AML-193 (cell line): ENCODE measurements at places on chromosomes 13 and 19.

DNA sequence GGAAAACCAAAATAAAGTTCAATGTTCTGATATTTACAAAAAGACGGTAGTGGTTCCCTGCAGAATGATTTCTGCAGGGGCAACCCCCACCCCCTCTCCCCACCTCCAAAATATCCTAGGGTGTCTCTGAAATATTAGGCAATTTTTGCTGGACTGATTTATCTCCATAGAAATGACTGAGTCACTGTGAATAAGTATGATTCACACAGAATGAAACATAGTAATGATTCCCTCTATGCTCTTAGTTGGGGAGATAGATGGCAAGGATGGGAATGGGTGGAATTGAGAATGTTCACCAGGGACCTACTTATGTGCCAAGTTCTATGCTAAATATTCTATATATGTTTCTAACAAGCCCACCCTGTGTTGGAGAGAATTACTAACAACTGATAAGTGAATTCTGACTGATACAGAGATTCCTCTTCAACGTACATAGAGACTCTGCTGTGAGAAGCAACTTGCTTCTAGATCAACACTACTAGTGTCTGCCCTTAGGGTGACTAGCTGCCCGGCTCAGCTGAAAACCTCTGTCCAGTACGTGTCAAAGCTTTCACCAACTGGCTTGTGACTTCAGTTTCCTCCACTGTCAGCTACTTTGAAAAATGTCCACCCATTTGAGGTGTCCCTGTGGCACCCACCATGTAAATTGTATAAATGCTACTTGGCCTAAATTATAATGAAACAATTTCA, 38.4 kb upstream of the RAP2A start:
- no peak for DNase-seq

DNA sequence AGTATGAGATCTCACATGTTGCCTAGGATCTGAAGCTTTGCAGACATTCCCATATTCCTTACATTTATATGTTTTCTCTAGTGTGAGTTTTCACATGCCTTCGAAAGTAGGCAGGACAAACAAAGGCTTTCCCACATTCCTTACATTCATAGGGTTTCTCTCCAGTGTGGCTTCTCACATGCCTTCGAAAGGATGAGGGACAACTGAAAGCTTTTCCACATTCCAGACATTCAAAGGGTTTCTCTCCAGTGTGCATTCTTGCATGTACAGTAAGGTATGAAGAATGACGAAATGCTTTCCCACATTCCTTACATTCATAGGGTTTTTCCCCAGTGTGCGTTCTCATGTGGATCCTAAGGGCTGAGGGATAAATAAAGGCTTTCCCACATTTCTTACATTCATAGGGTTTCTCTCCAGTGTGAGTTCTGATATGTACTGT, 14.2 kb downstream of the ZNF699 start:
- DNase-seq: no peak

DNA sequence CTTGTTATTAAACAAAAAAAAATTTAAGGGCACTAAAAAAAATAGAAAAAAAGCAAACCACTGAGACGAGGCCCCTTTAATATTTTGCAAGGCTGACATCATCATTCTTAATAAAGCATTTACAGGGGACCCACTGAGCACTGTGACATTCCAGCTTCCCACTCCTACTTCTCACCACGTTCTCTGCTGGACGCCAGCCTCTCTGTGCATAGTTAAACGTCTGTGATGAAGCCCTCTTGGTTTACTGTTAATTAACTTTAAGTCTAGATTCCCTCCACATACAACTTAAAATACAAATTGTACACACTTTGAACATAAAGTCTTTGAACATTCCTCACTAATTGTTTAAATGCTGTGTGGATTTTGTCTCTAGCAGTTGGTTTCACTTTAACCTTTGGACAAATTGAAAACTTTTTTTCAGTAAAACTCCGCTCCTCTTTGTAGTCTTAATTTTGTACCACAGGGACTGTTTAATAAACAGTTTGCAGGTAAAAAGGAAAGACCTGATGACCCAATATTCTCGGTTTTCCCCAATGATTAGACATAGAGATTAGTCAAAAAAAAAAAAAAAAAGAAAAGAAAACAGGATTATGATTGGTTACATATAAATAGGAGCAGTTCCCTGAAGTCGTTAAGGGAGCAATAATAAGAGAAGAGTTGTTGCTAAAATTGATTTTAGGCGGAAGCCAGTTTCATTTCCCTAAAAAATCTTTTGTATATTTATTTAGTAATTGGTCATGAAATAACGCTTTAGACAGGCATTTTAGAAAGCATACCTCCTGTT, 219.8 kb downstream of the MZT1 start:
- DNase-seq: no peak

DNA sequence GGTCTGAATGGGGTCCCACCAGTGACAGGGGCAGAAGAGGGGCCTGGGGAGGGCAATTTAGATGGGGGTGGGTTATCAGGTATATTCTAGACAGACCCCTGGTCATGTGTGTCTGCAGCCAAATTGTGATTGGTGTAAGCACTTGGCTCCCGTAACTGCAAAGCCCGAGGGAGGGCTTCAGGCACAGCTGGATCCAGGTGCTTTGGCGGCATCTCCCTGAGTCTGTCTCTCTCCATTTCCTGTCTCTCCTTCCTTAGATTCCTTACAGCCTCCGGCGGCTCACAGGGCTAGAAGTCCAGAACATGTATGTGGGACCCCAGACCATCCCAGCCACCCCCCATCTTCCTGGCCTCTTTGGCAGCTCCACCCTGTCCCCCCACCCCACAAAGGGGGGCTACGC, 31.4 kb downstream of the DHX34 start:
- DNase-seq: no peak

DNA sequence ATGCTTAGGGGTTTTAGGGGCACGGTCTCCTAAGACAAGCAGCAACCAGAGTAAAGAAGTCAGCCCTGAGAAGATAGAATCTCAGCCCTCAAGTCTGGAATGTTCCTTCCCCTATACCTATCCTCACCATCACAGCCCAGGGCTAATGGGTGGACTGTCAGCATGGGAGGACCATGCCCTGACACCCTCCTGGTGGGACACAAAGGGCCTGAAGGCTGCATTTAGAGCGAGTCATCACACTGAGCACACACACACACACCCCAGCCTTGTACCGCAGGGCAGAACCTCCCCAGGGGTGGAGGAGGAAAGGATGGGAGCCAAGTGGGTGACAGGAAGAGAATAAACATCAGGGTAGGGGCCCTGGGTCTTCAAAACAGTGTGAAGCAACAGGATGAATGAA, 174.8 kb upstream of the SERP2 start:
- DNase-seq: no peak

DNA sequence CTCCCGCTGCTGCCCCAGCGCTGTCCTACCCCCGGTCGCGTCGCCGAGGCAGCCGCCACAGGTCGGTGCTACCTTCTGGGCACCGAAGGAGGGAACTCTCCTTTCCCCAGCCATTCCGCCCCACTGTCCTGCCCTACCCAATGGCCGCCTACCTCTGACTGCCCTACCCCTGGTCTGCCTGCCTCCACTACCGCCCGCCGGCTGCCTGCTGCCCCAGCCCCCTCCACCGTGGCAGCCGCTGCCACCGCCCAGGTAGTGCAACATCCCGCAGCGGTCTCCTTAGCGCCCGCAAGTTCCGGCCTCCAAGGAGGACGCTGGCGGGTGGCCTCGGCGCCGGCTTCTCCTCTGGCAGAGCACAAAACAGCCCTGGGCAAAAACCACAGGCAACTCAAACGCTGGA, 1303.1 kb downstream of the UQCRFS1 start:
- DNase-seq: no peak

- DNase-seq: no peak
These were observed 50.4 kb downstream of the SACS start for GRCh38 chr13:23383151-23383550.

DNA sequence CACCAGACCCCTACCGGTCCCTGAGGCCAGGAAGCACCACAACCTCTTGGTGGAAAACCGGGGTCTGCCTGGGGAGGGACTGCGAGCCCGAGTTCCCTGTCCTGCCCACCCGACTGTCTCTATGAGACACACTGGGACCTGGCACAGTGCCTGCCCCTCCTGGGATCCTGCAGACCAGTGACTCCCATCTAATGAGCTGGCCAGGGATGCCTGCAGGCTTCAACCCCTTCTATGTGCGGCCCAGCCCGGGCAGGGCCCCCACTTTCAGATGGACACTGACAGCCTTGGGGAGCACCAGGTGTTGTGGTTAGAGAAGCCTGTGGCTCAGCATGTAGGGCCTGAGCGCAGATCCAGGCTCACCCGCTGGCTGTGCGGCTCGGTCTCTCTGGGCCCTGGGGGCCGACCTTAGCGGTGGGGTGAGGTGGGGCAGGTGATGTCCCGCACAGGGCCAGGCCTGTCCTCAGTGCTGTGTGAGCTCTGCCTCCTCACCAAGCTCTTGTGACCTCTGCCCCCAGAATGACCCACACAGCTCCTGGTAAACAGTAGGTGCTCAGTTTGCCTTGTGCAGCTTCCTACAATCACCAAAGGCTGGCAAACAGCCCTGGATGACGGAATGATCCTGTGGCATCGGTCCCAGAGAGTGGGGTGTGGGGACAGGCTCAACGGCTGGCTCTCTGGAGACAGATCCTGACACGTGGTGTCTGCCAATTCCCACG, 17.9 kb upstream of the CACTIN start:
- no peak for DNase-seq

DNA sequence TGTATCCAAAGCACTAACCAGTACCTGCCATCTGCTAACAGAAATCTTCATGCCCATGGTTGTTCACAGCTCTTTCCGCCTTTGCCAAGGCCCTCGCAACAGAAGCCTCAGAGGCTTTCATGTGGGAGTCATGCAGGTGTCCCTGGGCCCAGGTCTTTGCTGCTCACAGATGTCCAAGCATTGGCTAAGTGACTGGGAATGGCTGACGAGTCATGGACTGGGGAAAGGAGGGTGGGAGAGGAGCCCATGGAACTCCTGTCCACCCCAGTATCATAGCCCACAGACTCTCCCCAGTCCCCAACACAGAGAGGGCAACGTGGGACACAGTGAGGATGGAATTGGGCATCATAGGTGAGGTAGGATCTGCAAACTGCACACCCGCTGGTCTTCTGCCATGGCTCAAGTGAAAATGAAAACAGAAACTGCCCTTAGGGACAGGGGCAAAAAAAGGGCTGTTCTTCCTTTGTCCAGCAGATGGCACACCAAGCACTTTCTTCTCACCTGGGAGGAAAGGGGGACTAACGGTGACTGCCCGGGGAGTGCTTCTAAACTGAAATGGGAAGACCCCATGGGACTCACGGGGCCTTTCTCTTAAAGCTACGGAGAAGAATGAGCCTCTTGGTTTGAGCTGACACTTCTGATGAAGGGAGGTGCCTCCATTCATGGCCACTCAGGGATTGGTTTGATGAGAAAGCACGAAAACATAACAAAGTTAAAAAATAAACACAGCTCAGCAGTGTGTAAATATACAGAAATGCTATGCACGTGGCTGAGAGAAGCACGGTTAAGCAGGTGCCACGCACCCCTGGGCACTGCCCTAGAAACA, 11.1 kb upstream of the DHRS12 start:
- peak; percentile 82 for DNase-seq

GRCh38 chr13:60379837-60380565, 17.0 kb upstream of the TDRD3 start:
- no peak for DNase-seq

DNA sequence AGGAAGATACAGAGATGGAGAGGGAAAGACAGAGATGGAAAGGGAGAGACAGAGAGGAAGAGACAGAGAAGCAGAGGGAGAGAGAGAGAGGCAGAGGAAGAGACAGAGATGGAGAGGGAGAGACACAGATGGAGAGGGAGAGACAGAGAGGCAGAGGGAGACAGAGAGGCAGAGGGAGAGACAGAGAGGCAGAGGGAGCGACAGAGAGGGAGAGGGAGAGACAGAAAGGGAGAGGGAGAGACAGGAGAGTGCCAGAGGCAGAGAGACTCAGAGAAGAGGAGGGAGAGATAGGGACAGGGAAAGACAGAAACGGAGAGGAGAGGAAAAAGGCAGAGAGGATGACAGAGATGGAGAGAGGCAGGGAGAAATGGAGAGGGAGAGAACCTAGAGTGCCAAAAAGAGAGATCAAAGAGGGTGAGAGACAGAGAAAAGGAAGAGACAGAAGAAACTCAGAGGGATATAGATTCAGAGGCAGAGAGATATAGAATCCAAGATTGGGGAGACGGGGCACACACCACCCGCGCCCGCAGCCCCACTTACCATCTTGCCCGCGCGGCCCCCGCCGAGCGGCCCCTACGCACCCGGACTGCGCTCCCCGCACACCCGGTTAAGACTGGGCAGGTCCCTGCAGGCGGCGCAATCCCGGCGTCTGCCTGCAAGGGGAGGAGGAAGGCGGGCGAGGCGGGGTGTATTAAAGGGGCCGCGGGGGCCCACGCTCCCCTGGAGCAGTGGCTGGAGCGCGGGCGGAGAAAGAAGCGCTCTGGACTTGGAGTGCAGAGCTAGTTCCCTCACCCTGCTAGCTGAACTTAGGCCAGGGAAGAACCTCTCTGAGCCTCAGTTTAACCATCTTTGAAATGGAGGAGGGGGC, 10.7 kb downstream of the TM6SF2 start:
- DNase-seq: no peak

- DNase-seq: no peak
These were observed 477 bp downstream of the NFILZ start for GRCh38 chr19:8630796-8631424.

GRCh38 chr13:61136093-61136492, 279.6 kb downstream of the PCDH20 start:
- DNase-seq: no peak

DNA sequence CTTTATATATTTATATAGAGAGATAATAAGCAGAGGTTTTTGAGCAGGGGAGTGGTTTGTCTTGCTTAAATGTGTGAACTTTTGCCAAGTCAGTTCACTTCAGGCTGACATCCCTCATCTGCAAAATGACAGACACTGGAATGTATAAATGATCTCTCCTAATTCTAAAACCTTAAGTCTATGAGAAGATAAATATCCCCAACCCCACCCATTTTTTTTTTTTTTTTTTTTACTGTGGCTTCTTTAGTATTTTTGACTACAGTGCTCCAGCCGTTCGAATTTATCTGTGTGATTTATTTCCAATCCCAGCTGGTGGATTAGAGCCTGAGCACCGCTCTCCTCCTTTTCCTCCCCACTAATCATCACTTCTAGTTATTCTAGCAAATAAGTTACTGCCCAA, 234.8 kb downstream of the DACH1 start:
- no peak for DNase-seq

GRCh38 chr13:23462815-23463559, 29.5 kb upstream of the SACS start:
- DNase-seq: no peak

DNA sequence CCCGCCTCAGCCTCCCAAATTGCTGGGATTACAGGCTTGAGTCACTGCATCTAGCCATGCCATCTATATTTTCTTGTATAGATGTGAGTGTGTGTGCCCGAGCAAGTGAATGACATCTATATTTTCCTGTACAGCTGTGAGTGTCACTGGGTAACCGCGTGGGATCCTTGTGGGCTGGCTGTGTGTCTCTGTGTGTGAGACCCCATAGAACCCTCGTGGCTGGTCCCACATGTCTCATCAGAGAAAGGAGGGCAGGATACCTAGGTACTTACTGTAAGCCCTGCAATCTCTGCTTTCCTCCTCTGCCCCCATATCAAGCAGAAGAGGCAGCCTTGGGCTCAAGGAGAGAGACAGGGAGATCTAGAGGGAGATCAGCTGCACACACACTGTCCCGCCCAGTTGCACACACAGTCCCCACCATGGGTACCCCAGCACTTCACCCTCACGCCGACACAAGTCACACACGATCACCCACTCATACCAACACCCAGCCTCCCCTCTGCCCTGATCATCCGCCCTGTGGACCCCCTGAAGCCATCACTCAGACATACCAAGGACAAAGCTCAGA, 655 bp downstream of the DENND1C start:
- no peak for DNase-seq
